ENCODE measurements at places on chromosomes 4 and X.

- no peak for DNase-seq
- H3K27ac ChIP-seq = no peak overlapping the region
- no peaks in the 10 kb centered on the region for H3K36me3 ChIP-seq
- H3K4me3 ChIP-seq = no peak overlapping the region
Measured at GRCh38 chr4:115562506-115562905, 449.1 kb upstream of the NDST4 start.

GRCh38 chrX:131741103-131741581 is 197.3 kb downstream of the OR13H1 start:
- H3K4me1 ChIP-seq = no peaks in the 10 kb centered on the region
- H3K27ac ChIP-seq = no peak overlapping the region
- DNase-seq = no peak
- H3K27me3 ChIP-seq = peaks cover 2% of the 10 kb centered on the region
- no peak overlapping the region for H3K4me3 ChIP-seq

GRCh38 chrX:148695255-148695654 is 194.8 kb downstream of the AFF2 start:
- H3K36me3 ChIP-seq = no peaks in the 10 kb centered on the region
- H3K27me3 ChIP-seq = no peaks in the 10 kb centered on the region
- H3K4me1 ChIP-seq = no peaks in the 10 kb centered on the region
- H3K4me3 ChIP-seq = no peak overlapping the region
- H3K27ac ChIP-seq = no peak overlapping the region

GRCh38 chr4:180828455-180829018 is 1414.7 kb upstream of the TENM3 start:
- H3K27me3 ChIP-seq = peaks cover 2% of the 10 kb centered on the region
- H3K4me3 ChIP-seq = no peak overlapping the region
- H3K36me3 ChIP-seq = no peaks in the 10 kb centered on the region
- DNase-seq = peak; percentile 25
- peaks cover 16% of the 10 kb centered on the region for H3K4me1 ChIP-seq

GRCh38 chrX:13911586-13911985 is 94.7 kb upstream of the GPM6B start:
- no peak for DNase-seq
- H3K36me3 ChIP-seq = peaks cover 12% of the 10 kb centered on the region
- no peaks in the 10 kb centered on the region for H3K4me1 ChIP-seq
- H3K27ac ChIP-seq = no peak overlapping the region

DNA sequence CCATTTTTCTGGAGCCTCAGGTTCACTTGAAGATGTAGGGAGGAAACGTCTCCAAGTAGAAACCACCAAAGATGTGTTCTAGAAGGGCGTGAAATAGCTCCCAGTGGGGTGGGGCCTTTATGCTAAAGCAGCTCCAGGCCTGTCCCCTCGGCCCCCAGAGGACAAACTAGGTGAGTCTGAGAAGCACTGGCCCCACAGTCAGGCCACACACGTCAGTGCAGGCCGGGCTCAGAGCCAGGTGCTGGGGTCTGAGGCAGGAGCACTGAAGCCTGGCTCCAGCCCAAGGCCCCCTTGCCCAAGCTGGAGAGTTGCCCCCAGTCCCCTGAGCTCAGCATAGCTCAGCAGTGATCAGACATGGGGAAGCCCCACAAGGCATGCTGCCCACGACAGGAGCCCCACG is 95.4 kb upstream of the PSAPL1 start:
- peaks cover 57% of the 10 kb centered on the region for H3K4me1 ChIP-seq
- no peak overlapping the region for H3K27ac ChIP-seq
- peak overlapping the region; percentile 40 for H3K4me3 ChIP-seq
- H3K36me3 ChIP-seq = no peaks in the 10 kb centered on the region
- H3K27me3 ChIP-seq = peaks cover 12% of the 10 kb centered on the region
- DNase-seq = no peak

DNA sequence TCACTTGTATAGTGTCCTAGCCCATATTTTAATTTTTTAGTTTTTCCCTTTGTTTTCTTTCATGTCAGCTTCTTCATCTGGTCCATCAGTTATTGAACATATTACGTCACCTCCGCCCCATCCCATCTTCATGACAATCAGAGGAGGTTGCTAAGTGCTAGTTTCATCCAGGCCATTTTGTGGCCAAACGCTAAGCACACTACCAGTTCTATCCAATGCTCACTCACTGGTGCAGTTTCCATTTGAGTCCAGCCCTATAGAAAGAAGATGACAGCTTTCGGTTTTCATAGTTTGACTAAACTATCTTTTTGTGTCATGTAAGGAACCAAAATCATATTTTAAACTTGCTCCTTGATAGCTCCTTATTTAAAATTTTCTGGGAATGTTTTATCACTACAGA is 304.2 kb downstream of the TENM3 start:
- H3K27ac ChIP-seq = no peak overlapping the region
- H3K4me3 ChIP-seq = no peak overlapping the region
- no peak for DNase-seq
- H3K27me3 ChIP-seq = no peaks in the 10 kb centered on the region
- peaks cover 29% of the 10 kb centered on the region for H3K4me1 ChIP-seq

DNA sequence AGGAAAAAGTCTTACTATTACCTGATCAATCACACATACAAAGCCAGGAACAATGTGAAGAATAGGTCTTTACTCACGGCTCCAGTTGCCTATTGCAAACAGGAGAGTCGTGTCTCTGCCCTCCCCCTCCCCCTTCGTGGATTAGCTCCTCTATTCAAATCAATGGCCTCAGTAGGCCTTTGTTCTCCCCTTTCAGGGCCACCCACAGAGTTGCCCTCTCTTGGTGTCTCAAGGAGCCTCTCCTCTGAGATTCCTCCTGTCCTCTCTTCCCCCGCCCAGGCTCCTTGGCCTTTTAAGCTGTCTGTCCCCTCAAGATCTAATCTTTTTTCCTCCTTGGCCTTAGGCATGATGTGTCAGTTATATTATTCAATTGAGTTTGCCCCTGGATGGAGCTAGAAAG is 107.2 kb upstream of the NALF2 start:
- H3K27me3 ChIP-seq = peaks cover 7% of the 10 kb centered on the region
- H3K4me1 ChIP-seq = peaks cover 15% of the 10 kb centered on the region
- H3K4me3 ChIP-seq = no peak overlapping the region
- no peak overlapping the region for H3K27ac ChIP-seq

DNA sequence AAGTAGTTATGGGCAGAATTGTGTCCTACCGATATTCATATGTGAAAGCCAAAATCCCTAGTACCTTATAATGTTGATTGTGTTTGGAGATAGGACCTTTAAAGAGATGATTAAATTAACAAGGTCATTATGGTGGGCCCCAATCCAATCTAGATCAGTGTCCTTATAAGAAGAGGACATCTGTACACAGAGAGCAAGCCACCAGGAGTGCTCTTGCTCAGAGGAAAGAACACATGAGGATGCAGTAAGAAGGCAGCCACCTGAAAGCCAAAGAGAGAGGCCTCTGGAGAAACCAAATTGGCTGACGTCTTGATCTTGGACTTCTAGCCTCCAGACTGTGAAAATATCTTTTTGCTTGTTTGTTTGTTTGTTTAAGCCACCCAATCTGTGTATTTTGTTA is 1290.8 kb upstream of the PABPC4L start:
- H3K4me3 ChIP-seq = no peak overlapping the region
- H3K27me3 ChIP-seq = peaks cover 7% of the 10 kb centered on the region

DNA sequence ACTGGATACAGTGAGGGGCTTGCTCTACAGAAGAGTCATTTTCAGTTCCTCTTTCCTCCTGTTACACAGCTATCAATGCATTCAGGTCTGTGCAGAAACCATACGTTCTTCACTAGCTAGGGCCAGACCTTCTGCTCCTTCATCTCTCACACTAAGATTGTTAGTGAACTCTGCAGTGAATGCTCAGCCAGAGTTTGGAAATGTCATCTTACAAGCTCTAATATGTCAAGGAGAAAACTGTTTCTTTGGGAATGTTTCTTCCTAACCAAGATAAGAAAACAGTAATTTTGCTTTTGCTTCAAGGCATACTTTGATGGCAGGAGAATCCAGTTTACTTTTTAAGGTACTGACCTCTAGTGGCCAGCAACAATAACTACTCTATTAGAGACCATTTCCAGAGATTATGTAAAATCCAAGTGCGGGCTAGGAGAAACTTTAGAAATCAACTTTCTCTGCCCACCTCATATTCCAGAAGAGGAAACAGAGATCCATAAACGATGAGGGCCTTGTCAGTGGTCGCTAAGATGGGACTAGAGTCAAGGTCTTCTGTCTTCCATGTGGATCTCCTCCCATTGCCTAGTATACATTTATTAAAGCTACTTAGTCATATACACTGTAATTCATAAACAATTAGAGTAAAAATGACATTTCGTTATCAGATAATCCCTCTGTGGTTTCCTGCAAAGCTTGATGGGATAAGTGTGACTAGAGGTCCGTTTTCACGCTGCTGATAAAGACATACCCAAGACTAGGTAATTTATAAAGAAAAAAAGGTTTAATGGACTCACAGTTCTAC is 12.1 kb upstream of the CC2D2A start:
- no peaks in the 10 kb centered on the region for H3K36me3 ChIP-seq
- no peak overlapping the region for H3K4me3 ChIP-seq

DNA sequence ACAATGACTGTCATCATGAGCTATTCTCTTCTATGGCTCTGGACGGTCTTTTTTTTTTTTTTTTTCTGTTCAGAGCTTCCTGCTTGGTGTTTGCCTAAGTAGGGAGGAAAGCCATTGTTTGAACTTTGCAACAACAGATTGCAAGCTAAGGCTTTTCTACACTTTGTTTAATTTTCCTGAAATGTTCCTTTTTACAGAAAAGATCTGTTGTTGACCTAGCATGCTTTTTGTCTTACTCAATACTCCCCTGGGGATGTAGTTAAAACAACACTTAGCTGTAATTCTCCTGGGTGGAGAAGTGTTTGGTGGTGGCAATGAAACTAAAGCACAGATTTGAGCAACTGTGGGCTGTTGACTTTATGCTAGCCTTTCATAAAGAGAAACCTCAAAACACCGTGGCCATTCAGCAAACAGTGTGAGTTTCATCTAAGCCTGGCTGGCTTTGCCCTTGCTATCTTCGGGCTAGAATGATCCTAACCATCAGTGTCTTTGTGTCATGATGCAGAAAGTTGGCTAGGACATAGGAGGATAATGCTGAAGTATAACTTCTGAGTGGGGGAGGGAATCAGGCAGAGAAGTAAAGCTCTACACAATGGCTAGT is 110.5 kb downstream of the ANXA3 start:
- H3K36me3 ChIP-seq = no peaks in the 10 kb centered on the region
- no peak overlapping the region for H3K4me3 ChIP-seq
- peaks cover 28% of the 10 kb centered on the region for H3K4me1 ChIP-seq
- peaks cover 3% of the 10 kb centered on the region for H3K27me3 ChIP-seq
- H3K27ac ChIP-seq = peak overlapping the region; percentile 70
- no peak for DNase-seq

DNA sequence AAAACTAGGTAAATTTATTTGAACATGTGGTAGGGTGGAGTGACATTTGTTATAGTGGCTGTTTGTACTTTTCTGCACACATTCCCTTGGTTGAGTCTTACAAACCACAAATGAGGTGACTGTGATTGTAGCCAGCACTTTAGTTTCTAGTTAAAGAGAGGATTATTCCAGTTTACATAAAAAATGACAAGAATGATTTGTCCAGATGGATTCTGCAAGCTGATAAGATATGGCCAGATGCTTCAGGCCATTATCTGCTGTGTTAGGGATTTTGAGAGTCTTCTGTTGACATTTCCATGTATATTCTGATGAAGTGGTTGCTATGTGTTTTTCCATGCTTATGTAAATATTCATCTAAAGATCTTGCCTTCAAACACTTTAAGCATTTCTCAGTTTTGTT is 31.0 kb upstream of the PDE5A start:
- H3K27ac ChIP-seq = no peak overlapping the region
- no peak overlapping the region for H3K4me3 ChIP-seq
- H3K36me3 ChIP-seq = no peaks in the 10 kb centered on the region
- no peaks in the 10 kb centered on the region for H3K4me1 ChIP-seq
- H3K27me3 ChIP-seq = no peaks in the 10 kb centered on the region
- DNase-seq = no peak

DNA sequence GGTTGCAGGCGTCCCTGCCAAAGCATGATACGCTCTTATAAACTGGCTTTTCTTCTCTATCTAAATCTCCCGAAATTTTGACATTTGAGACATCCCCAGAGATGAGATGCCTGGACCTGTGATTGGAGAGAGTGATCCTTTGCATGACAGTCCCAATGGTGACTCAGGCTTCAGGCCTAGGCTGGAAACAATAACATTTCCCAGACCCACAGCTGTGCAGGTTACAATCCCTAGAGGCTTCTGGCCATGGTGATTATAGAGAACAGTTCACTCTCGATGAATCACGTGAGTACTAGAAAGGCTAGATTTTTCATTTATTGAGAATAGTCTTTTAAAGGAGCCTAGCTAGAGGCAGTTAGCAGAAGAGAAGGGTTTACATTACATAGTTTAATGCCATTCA is 75.9 kb downstream of the SPATA18 start:
- no peak overlapping the region for H3K4me3 ChIP-seq
- no peaks in the 10 kb centered on the region for H3K36me3 ChIP-seq
- peaks cover 14% of the 10 kb centered on the region for H3K4me1 ChIP-seq
- peak overlapping the region; percentile 66 for H3K27ac ChIP-seq
- DNase-seq = no peak
- H3K27me3 ChIP-seq = no peaks in the 10 kb centered on the region

GRCh38 chr4:122842984-122843531 is 16.4 kb downstream of the FGF2 start:
- H3K4me1 ChIP-seq = peaks cover 17% of the 10 kb centered on the region
- H3K27me3 ChIP-seq = no peaks in the 10 kb centered on the region
- peaks cover 58% of the 10 kb centered on the region for H3K36me3 ChIP-seq
- DNase-seq = no peak
- peak overlapping the region; percentile 34 for H3K27ac ChIP-seq

GRCh38 chrX:23662187-23662586 is 5.1 kb upstream of the PRDX4 start:
- H3K4me1 ChIP-seq = peaks cover 40% of the 10 kb centered on the region
- no peak for DNase-seq
- H3K36me3 ChIP-seq = no peaks in the 10 kb centered on the region
- no peak overlapping the region for H3K4me3 ChIP-seq
- H3K27ac ChIP-seq = no peak overlapping the region

GRCh38 chr4:175386776-175387507 is 425.1 kb downstream of the GPM6A start:
- no peaks in the 10 kb centered on the region for H3K36me3 ChIP-seq
- DNase-seq = no peak
- H3K27me3 ChIP-seq = peaks cover 3% of the 10 kb centered on the region
- H3K27ac ChIP-seq = peak overlapping the region; percentile 62
- H3K4me1 ChIP-seq = no peaks in the 10 kb centered on the region
- H3K4me3 ChIP-seq = no peak overlapping the region

GRCh38 chrX:133294126-133294525 is 76.0 kb upstream of the TFDP3 start:
- DNase-seq = no peak
- peaks cover 21% of the 10 kb centered on the region for H3K4me1 ChIP-seq
- H3K4me3 ChIP-seq = no peak overlapping the region
- peak overlapping the region; percentile 94 for H3K27ac ChIP-seq
- H3K36me3 ChIP-seq = peaks cover 6% of the 10 kb centered on the region

GRCh38 chr4:7067126-7067451 is 775 bp downstream of the GRPEL1 start:
- H3K27me3 ChIP-seq = peaks cover 18% of the 10 kb centered on the region
- DNase-seq = no peak
- no peak overlapping the region for H3K27ac ChIP-seq
- peaks cover 31% of the 10 kb centered on the region for H3K4me1 ChIP-seq

- H3K4me3 ChIP-seq = no peak overlapping the region
- no peaks in the 10 kb centered on the region for H3K4me1 ChIP-seq
- H3K27ac ChIP-seq = no peak overlapping the region
- H3K36me3 ChIP-seq = no peaks in the 10 kb centered on the region
Measured at GRCh38 chr4:74311696-74312313, 3.5 kb downstream of the EPGN start.
